ENCODE measurements at places on chromosomes 2 and 18. TPM values are rescaled to one million over a fixed set of nuclear protein-coding genes. Genes with fewer than 3 reads are reported as not detected.

Gene SLC19A3
- not detected for total RNA-seq

Gene RESP18
- total RNA-seq = not detected

DNA sequence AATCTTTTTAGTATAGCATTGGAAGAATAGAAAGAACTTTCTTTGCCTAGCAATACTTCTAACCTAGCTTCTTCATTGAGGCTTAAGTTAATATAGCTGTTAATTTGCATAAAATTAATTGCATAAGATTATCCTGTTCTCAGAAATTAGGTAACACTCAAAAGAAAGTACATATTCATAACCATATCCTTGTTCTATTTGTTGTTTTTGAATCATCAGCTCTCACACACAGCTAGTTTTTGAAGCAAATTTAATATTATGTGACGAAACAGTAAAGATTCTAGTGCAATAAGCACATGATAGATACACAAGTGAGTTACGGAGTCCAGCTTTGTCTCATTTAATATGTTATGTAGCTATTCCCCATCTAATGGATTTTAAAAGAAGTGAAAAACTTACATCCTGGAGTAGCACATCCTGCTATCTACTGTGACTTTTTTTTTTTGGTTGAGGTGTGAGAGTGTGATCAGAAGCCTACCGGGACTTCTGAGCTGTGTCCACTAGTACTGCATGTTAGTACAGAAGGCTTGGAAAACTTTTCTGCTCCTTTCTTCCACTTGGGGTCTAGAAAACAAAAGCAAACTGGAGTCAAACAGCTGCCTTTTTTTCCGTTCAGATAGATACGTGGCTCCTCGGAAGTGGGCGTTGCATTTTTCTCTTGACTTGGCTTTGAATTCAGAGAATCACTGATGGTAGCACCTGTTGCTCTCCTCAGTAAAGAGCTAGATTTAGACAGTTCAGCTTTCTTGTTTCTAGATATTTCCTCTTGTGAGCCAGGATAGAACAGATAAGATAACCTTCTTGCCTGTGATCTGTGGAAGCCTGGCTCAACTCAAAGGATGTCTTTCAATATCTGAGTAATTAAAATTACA lies 27.2 kb downstream of the KDM3A start:
- H3K27me3 ChIP-seq = no peaks in the 10 kb centered on the region
- no peaks in the 10 kb centered on the region for H3K4me1 ChIP-seq
- no peak for DNase-seq
- H3K27ac ChIP-seq = no peak overlapping the region
- H3K36me3 ChIP-seq = peaks cover 39% of the 10 kb centered on the region

DNA sequence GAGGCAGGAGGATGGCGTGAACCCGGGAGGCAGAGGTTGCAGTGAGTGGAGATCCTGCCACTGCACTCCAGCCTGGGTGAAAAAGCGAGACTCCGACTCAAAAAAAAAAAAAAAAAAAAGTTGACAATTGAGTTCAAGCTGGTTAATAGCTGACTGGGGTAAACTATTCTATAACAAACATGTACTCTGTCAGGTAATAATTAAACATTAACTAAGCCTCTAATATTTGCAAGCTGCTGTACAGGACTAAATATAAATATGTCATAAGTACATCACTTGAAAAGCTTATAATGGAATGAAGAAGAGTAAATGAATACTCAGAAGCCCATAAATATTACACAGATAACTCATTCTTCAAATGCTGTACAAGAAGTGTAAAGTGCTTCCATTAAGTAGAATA lies 190.4 kb upstream of the CRIM1 start:
- no peaks in the 10 kb centered on the region for H3K27me3 ChIP-seq
- no peak overlapping the region for H3K4me3 ChIP-seq
- H3K27ac ChIP-seq = no peak overlapping the region
- DNase-seq = no peak
- H3K36me3 ChIP-seq = no peaks in the 10 kb centered on the region

DNA sequence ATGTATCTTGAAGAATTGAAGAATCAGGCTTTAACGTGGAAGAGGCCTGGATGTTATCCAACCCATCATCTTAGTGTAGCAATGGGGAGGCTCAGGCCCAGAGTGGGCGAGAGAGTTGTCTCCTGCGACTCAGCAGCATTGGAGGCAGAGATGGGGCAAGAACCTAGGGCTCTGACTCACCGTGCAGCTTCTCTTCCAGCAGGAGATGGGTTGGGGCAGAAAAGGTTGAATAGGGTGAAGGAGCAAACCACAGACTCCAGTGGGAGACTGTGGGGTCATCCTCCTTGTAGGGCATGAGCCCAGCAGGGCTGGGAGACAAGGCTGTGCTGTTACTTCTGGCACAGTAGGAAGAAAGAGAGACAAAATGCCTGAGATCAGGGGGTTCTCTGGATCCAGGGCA lies 1.4 kb downstream of the IL36RN start:
- H3K4me1 ChIP-seq = no peaks in the 10 kb centered on the region
- DNase-seq = no peak
- no peaks in the 10 kb centered on the region for H3K27me3 ChIP-seq
- no peak overlapping the region for H3K4me3 ChIP-seq
- no peak overlapping the region for H3K27ac ChIP-seq

DNA sequence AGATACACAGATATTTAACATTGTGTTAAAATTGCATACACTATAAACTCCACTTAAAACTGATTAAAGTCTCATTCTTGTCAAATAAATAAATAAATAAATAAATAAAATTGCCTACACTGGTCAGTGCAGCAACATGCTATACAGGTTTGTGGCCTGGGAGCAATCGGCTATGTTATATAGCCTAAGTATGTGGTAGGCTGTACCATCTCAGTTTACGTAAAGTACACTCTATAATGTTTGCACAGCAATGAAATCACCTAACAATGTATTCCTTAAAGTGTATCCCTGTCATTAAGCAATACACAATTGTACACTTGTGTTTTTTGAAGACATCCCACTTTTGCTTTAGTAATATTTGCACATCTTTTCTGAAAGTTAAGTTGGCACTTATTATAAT lies 337.7 kb upstream of the SETBP1 start:
- no peaks in the 10 kb centered on the region for H3K27me3 ChIP-seq
- H3K36me3 ChIP-seq = no peaks in the 10 kb centered on the region
- H3K27ac ChIP-seq = no peak overlapping the region

DNA sequence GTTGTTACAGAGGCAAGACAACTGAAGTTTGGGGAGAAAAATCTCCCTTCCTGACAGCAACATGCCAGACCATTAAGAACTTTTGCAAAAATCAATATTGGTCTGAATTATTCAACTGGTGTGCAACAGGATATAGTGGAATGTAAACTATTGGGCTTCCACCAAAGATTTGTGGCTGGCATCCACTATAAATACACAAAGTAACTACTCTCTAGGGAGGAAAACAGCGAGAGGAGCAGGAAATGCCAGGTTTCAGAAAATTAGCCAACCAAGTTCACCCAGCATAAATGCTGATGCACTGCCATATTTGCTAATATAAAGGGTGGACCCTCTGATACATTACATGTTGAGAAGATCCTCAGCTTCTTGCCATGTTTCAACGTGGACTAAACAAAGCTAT lies 267.6 kb upstream of the LYPD1 start:
- H3K27ac ChIP-seq = no peak overlapping the region
- H3K4me1 ChIP-seq = no peaks in the 10 kb centered on the region
- DNase-seq = no peak
- no peaks in the 10 kb centered on the region for H3K27me3 ChIP-seq
- no peaks in the 10 kb centered on the region for H3K36me3 ChIP-seq

All from B cell (primary cell).